ACHN (cell line): ENCODE measurements at places on chromosomes 1 and 21.

- DNase-seq = peak; percentile 77
These were observed at the start of gene USP25 for GRCh38 chr21:15729674-15730483. Gene USP25 (plus strand): TSS chr21:15729982. CDS start chr21:15730394, 412 bp downstream.

GRCh38 chr1:153577624-153578051 is 12.0 kb upstream of the S100A2 start:
- no peak for DNase-seq

DNA sequence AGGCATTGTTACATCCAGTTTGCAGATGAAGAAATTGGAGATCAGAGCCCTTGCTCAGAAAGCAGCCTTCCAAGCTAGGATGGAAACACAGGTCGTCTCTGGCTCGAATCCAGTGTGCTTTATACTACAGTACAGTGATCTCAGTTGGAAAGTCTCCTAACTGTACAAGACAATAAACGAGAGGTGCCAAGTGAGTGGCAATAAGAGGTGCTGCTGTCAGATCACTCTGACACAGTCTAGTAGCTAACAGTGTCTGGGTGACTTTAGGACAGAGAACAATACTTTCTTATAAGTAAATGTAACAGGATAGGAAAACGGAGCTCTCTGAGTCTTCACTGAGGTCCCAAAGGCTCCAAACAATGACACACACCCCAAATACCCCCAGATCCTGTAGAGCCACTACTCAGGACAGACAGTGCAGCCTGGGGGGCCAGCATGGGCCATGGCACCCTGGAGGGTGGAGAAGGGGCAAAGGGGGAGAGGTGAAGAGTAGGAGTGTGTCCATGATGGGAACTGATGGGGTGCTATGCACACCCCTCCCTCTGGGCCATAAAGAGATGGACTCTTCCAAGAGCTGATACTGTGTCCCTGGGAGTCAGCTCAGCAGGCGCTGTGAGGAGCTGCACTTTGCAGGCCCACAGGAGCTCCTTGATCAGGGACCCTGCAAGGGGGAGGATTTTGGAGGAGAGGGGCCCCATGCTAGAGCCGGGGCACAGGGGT is 3.3 kb downstream of the SH3BGR start:
- DNase-seq = no peak

DNA sequence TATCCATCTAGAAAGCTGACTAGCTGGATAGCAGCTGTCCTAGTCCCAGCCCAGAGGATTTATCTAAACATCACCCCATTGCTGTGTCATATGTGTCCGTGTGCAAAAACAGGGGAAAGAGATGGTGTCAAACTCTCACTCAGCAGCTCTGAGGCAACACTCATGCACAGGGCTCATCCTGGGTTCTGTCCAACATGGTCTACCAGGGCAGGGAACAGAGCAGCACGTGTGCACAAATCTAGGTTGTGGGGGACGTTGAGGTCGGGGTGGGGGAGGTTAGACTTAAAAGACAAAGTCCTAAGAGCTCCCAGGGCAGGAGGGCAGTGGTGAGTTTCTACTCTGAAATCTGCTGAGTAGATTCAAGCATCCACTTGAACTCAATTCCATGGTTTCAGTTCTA is 16.2 kb downstream of the PI4KB start:
- no peak for DNase-seq

DNA sequence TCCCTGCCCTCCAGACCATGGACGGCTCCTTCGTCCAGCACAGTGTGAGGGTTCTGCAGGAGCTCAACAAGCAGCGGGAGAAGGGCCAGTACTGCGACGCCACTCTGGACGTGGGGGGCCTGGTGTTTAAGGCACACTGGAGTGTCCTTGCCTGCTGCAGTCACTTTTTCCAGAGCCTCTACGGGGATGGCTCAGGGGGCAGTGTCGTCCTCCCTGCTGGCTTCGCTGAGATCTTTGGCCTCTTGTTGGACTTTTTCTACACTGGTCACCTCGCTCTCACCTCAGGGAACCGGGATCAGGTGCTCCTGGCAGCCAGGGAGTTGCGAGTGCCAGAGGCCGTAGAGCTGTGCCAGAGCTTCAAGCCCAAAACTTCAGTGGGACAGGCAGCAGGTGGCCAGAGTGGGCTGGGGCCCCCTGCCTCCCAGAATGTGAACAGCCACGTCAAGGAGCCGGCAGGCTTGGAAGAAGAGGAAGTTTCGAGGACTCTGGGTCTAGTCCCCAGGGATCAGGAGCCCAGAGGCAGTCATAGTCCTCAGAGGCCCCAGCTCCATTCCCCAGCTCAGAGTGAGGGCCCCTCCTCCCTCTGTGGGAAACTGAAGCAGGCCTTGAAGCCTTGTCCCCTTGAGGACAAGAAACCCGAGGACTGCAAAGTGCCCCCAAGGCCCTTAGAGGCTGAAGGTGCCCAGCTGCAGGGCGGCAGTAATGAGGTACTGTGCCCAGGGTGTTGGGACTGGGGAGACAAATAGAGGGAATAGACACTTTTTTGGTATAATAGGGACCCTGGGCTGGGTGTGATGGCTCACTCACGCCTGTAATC is 1.0 kb downstream of the ZBTB48 start:
- DNase-seq = no peak

DNA sequence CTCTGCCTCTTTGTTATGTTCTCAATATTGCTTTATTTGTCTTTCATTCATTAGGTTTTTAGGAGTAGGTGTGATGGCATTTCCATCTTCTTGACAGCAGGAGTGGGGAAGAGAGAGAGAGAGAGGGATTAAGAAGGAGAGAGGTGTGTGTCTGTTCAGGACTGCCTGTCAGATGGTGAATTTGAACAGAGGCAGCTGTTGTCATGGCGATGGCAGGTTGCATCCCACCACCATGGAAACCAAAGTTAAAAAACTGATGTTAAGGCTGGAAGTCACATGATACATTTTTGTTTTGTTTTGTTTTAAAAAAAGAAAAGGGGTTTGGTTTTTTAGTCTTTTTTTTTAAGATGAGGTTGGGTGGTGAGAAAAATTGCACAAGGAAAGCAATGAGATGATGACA is 18.3 kb downstream of the CACNA1E start:
- DNase-seq = no peak

- no peak for DNase-seq
These were observed 977 bp downstream of the TRAF3IP3 start for GRCh38 chr1:209756615-209757445.

GRCh38 chr1:165512816-165513215 is 31.0 kb upstream of the LRRC52 start:
- DNase-seq = no peak

DNA sequence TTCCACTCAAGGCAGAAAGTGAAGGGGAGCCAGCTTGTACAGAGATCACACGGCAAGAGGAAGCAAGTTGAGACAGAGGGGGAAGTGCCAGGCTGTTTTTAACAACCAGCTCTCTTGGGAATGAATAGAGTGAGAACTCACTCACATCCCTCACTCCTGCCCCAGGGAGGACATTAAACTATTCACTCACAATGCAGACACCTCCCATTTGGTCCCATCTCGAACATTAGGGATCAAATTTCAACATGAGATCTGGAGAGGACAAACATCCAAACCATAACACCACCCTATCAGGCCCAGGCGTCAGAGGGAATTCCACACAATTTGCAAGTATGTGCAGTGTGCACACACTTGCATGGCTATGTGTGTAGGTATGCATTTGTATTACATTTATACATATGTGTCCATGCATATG is 62.7 kb downstream of the DMAP1 start:
- no peak for DNase-seq

- no peak for DNase-seq
These were observed 57.3 kb upstream of the DIRAS3 start for GRCh38 chr1:68107771-68108170.

GRCh38 chr1:81432654-81433109 is 368.1 kb upstream of the ADGRL2 start:
- DNase-seq = no peak

GRCh38 chr1:41875487-41875886 is 43.2 kb downstream of the HIVEP3 start:
- DNase-seq = no peak

DNA sequence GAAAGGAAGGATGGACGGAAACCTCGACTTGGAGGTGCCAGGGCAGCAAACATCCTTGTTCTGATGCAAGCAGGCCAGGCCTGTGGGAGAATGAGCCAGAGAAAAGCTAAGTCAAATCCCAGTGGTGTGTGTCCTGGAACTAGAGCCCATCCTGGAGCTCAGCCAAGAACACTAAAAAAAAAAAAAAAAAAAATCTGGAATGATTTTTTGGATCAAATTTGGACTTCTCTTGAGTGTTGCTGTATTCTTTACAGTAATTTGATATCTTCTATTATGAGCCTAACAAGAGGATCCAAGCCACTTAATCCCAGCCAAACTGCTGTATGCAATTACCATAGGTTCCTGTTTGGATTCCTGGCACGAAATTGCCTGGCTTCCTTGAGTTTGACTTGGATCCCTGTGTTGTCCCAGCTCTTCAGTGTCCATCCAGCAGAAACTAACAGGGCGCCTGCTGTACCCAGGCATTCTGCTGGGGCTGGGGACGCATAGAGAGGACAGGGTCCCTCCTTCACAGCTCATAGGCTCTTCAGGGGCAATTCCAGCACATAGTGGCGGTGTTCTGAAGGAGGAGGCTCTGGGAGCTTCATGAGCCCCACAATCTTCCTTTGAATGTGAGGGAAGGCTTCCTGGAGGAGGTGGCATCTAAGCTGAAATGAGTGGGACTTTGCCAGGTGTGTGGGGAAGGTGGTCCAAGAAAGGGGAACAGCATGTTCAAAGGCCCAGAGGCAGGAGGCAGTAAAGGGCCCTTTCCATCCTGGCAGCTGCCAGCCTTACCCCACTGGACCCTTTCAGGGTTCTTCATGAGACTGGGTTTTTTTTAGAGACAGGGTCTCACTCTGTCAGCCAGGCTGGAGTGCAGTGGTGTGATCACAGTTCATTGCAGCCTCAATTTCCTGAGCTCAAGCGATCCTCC is 24.7 kb downstream of the EPHX1 start:
- DNase-seq = no peak

DNA sequence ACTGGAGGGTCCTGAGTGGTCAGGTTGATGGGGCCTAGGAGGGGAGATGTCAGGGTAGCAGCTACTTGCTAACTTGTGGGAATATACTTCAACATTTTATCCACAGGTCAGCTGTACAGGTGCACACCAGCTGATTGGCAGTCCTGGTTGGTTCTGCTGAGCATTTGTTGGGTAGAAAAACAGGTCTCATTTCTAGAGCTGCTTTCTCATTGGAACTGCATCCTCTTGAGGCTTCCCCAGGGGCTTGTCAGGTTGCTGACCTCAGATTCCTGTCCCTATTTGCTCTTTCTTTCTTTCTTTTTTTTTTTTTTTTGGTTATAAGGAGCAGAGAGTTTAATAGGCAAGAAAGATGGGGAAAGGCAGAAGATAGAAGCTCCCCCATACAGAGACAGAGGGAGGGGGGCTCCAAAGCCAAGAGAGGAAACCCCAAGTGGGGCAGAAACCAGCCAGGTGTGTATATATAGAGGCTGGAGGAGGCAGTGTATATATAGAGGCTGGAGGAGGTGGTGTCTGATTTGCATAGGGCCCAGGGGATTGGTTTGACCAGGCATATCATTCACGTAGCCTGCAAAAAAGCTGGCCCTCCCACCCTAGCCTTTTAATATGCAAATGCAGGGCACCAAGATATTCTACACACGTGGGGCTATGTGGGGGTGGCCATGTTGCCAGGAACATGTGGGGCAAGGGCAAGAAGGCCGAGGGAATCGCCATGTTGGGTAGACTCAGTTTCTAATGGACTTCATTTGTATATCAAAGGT is 57.3 kb upstream of the STUM start:
- no peak for DNase-seq

- no peak for DNase-seq
These were observed 12.8 kb upstream of the ECE1 start for GRCh38 chr1:21302747-21303715.

GRCh38 chr21:28705616-28706015 is 287.1 kb downstream of the LTN1 start:
- DNase-seq = no peak

- peak; percentile 11 for DNase-seq
These were observed 40.8 kb upstream of the TP53BP2 start for GRCh38 chr1:223886516-223886921.

DNA sequence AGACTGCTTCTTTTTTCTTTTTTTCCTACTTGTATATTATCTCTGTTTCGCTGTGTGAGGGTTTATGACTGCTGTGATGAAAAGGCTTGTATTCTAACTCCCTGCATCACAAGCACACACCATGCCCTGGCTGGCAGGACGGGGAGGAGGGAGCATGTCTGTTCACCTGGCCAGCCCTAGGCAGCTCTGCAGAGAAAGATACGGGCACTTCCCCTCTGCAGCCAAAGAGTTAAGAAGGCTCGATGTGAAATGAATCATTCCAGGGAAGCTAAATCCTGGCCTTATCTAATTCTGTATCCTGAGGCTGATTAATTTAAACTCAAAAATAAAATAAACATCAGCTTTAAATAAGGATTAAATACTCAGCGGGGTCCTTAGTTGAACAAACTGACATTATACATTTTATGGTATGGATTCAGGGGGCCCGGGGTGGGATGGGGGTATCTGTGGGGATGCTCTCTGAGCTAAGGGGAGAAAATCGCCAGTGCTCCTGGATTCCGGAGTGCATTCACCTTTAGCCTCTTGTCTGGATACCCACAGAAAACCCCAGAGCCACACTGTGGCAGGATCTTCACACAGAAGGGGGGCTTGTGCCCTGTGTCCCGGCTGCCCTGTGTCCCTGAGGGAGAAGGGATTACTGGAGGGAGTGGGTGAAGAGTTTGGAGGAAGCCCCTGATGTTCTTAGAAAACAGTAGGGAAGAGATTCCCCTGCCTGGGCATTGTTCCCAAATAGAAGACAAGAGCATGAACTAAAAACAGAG is 321.5 kb downstream of the NPHP4 start:
- DNase-seq = no peak

- DNase-seq = no peak
These were observed 13.7 kb upstream of the SRP9 start for GRCh38 chr1:225763716-225764548.

DNA sequence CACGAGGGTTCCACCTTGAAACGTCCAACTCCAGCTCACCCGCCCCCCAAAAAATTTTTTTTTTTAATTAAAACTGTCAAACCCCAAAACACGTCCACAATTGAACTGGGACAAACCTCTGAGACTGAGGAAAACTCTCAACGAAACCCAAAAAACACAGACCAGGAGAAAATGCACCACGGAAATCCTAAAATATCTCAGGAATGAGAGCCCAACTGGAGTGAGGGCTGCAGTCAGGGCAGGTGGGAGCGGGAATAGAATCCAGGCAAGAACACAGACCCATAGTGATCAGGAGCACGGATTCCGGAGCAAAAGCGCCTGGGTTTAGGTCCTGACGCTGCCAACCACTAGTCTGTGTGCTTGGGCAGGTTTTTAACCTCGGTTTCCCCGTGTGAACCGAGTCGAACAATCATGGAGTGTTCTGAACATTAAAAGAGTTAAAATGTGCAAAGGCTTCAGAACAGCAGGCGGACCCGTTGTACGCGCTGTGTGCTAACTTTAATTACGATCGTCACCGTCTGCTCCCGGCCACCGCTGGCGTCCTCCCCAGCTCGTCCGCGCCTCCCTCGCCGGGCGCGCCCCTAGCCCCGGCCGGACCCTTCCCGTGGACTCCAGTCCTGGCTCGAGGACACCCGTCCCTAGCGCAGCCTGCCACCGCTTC is 624 bp downstream of the ARHGAP29 start:
- peak; percentile 45 for DNase-seq

GRCh38 chr1:115051850-115052249 is 22.2 kb downstream of the TSHB start:
- no peak for DNase-seq

GRCh38 chr1:57599236-57599994 is 175.6 kb upstream of the DAB1 start:
- DNase-seq = no peak

- no peak for DNase-seq
These were observed 123.9 kb downstream of the ETS2 start for GRCh38 chr21:38929652-38930051.
